ENCODE measurements at places on chromosomes 5 and 9. TPM values are rescaled to one million over a fixed set of nuclear protein-coding genes. Genes with fewer than 3 reads are reported as not detected.

ALDOB gene
- not detected for total RNA-seq

RETREG1 gene
- total RNA-seq: 0.84 TPM

WNT8A gene
- not detected for total RNA-seq

RAB14 gene
- 12.9 TPM for total RNA-seq

RNF183 gene
- not detected for total RNA-seq

C9orf153 gene
- not detected for total RNA-seq

DDX4 gene
- not detected for total RNA-seq

PRSS3 gene
- 1.3 TPM for total RNA-seq

FAM114A2 gene
- total RNA-seq: 17.4 TPM

SPINK13 gene
- total RNA-seq: not detected

ZDHHC11B gene
- total RNA-seq: not detected

SHC3 gene
- total RNA-seq: 3.9 TPM

FGF18 gene
- total RNA-seq: not detected

CCL27 gene
- total RNA-seq: not detected

CD180 gene
- total RNA-seq: not detected

OBP2B gene
- total RNA-seq: not detected

WDR70 gene
- total RNA-seq: 14.1 TPM

TTC23L gene
- total RNA-seq: under 0.01 TPM

ANKDD1B gene
- total RNA-seq: 0.15 TPM

SOWAHA gene
- total RNA-seq: not detected

ATP10B gene
- total RNA-seq: not detected

ZNF608 gene
- 12.5 TPM for total RNA-seq

ACSL6 gene
- total RNA-seq: not detected

HRCT1 gene
- 5.4 TPM for total RNA-seq

ERAP2 gene
- total RNA-seq: 14.9 TPM

BARHL1 gene
- total RNA-seq: not detected

GPR151 gene
- total RNA-seq: not detected

CMYA5 gene
- total RNA-seq: 0.30 TPM

OLFM1 gene
- 0.17 TPM for total RNA-seq

CKMT2 gene
- 1.0 TPM for total RNA-seq

GNAQ gene
- total RNA-seq: 16.2 TPM

ANGPTL2 gene
- total RNA-seq: 4.6 TPM

SOHLH1 gene
- total RNA-seq: not detected

DEPDC1B gene
- 16.4 TPM for total RNA-seq

CCNO gene
- not detected for total RNA-seq

CER1 gene
- not detected for total RNA-seq

PTAR1 gene
- 20.8 TPM for total RNA-seq

GCNT4 gene
- total RNA-seq: 0.34 TPM

MOB3B gene
- 0.17 TPM for total RNA-seq

KCNV2 gene
- total RNA-seq: not detected

ROR2 gene
- 16.5 TPM for total RNA-seq
